ENCODE measurements at places on chromosomes 13 and 19.

- no peak for DNase-seq
These were observed 2.7 kb upstream of the FAM174C start for GRCh38 chr19:1272423-1273262.

- DNase-seq = no peak
These were observed 3.8 kb downstream of the BCL3 start for GRCh38 chr19:44752123-44752815.

GRCh38 chr13:34124666-34125306 is 306.8 kb downstream of the RFC3 start:
- DNase-seq = no peak

DNA sequence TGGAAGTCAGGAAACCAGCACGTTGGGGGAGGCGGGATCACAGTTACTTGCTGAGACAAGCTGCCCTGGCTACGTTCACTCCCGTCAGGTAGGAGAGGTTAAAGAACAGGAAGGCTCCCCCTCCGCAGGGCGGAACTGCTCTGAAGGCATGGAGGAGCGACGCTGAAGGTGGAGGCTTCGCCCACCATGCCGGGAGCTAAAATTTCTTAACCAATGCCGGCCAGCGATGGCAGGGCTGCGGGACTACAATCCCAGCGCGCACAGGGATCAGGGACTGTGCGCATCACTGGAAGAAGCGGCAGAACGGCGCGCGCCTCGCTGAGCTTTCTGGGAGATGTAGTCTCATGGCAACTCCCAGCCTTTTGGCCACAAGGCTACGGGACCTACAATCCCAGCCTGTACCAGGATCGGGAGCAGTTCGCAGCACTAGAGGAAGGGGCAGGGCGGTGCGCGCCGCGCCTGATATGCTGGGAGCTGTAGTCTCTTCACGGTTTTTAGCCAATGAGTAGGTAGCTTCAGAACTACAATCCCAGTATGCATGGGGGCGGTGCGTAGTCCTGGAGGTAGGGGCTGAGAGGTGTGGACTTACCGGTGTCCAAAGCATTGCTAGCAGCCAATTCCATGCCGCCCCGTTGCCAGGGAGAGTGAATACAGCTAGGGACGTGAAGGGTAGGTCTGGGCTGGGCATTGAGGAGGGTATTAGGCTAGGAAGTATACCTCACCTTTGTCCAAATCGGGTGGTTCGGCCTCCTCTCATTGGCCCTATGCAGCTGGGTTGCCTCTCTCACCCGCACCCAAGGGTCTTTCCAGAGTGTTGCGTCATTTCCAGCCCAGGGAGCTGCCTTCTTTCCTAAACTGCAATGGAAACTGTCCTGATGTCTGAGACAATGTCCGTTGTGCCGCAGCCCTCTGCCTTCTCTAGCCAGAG is 12.8 kb upstream of the ZNF682 start:
- peak; percentile 42 for DNase-seq

GRCh38 chr13:103639326-103639725 is 573.1 kb upstream of the SLC10A2 start:
- no peak for DNase-seq

GRCh38 chr19:7677669-7678311 is 900 bp downstream of the MCEMP1 start:
- no peak for DNase-seq

GRCh38 chr19:55606817-55607216 is 1.4 kb downstream of the ZNF865 start:
- DNase-seq = no peak

DNA sequence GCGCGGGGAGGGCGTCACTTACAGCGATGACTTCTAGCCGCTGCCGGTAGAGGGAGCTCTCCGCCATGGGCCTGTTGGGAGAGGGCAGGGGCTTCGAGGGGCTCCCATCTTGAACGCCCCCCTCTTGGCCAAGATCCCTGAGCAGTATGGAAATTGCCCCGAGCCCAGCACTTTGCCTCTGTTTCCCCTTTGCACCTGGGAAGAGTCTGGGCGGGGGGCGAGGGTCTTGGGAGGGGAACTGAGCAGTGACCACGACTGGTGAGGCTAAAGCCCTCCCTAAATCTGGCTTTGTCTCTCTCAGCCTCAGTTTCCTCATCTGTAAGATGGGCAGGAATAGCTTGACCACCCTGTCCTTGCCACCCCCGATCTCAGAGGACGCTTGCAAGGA is 2.8 kb downstream of the PALM3 start:
- DNase-seq = peak; percentile 20

- no peak for DNase-seq
These were observed 47.2 kb upstream of the LDLR start for GRCh38 chr19:11041966-11042627.

- no peak for DNase-seq
These were observed 10.6 kb downstream of the AKAP8 start for GRCh38 chr19:15368798-15369593.

DNA sequence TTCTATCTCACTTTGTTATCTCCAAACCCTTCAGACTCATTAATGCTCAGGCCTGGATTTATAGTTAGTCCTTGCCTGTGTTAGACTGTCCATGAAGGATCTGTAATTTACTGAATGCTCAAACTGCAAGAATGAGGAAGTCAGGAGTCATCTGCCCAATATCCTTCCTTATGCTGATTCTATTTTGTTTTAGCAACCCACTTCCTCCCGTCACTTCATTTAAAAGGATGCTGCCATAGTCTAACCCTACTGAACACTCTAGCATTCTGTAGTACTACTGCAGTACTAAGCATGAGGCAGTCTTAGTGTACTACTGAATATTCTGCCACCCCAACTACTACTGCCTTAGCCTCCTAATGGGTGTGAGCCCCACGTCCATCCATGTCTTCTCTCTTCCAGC is 1.5 kb downstream of the FCAR start:
- DNase-seq = no peak

GRCh38 chr13:113863524-113864272 is at the start of gene GAS6:
TSS of gene GAS6 (minus strand) at chr13:113864076. CDS start at chr13:113863920, 156 bp downstream.
- DNase-seq = no peak

DNA sequence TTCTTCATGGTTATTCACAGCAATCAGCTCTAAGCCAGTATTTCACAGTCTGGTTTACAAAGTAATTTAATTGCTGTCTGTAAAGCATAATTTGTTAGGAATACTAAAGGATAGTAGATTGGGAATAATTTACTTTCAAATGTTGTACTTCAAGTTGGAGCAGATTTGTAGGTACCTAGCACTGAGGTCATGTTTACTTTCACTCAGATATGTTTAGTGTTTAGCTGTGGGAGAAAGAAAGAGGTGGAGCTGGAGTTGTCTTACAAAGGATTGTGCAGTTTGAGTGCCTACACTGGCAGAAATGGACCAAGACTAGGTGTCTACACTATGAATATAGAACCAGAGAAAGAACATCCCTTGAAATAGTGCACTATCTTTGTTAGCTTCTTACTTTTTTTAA is 464.6 kb downstream of the PCDH9 start:
- DNase-seq = no peak

- no peak for DNase-seq
These were observed 8.4 kb downstream of the KANK3 start for GRCh38 chr19:8334458-8335342.

DNA sequence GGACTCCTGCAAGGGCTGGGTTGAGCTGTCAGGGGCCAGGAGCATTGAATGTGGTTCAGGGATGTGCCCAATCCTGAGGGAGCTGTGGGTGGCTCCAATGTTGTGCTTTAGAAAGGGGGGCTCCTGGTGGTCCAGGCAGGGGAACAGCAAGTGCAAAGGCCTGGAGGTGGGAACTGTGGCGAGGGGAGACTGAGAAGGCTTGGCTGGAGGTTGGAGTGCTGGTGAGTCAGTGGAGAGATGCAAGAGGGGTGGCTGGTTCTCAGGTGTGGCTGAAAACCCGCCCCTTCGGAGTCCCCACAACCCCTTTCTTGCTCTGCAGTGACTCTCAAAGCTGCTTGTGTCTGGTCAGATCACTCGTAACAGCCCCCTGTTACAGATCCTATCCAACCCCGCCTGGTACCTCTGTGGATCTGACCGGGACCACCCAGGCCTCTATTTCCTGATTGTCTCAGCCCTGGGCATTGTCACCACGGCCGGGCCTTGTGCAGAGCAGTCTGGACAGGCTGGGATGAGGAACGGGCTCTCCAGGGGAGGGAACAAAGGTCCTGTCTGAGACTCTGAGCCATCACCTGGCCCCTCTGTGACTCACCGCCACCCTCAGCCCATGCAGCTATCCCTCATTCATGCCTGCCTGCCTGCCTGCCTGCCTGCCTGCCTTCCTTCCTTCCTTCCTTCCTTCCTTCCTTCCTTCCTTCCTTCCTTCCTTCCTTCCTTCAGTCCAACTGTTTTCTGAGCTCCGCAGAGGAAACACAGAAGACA is 1.4 kb upstream of the KCNN1 start:
- no peak for DNase-seq

DNA sequence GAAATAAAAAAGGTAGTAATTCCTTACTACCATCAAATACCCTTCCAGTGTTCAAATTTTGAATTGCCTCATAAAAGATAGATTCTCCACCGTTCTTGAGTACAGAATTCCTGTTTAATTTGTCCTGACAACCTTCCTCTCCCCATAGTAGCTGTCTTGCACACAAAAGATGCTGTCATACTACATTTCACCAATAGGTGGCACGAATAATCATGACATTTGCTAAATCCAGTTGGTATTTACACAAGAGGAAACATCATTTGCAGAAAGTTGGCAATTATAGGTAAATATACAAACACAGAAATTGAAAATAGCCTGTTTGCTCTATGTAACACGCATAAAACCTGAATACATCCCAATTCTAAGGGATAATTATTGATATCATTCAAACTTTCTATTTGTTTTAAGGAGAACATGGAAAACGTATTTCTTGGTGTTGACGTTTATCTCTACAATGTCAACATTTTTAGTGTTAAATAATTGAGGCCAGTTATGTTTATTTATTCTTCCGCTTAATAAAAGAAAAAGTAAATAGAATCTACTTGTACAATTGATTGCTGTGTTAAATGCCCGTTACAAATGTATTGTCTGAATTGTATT is 58.3 kb upstream of the CLDN10 start:
- DNase-seq = no peak

DNA sequence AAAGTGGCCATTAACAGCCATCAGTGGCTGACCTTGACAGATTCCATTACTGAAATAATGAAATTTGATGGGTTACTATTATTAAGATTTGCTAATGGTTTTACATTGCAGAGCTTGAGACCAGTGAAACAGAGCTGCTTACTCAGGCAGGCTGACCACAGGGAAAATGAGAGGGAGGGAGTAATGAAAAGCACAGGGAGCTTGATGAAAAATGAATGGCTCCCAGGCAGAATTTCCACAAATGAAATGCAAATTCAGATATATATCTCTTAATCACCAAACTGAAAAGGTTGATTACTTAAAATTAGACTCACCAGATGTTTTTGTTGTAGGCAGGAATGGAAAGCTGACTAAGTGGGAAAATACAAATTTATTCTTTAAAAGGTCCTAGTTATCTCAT is 36.1 kb downstream of the HTR2A start:
- DNase-seq = no peak

DNA sequence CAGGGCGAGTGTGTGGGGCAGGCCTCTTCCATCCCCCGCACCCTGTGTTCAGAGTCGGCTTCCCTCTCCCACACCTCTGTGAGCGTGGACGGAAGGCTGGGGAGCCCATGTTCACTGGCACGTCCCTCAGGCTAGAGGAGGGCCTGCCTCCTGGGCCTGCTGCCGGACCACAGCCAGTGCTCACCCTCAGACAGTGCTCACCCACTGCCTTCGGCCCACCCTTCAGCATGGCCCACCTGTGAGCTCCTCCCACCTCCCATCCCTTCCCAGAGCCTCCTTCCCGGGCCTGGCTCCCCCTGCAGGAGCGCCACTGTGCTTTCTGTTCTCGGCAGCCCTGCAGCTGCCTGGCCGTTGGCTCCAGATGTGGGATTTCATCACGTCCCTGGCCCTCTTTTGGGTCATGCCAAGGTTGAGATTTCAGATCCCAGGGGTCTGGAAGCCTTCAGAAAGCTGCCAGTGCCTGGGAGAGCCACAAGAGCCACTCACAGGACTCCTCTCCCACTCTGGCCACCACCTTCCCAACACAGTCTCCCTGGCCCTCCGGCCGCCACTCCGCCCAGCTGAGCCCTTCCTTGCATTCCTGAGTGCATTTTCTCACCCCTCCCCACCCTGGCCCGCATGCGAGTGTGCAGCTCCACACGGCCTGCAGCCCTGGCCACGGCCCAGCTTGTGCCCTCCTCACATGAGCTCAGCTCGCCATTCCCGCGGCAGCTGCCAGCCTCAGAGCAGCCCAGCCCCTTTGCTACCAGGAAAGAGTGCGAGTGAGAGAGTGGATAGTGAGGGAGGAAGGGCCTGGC is 25.3 kb downstream of the CAPN12 start:
- no peak for DNase-seq

GRCh38 chr13:43239275-43239840 is 216.0 kb downstream of the DNAJC15 start:
- no peak for DNase-seq

GRCh38 chr19:32020538-32020937 is 324.9 kb upstream of the ZNF507 start:
- DNase-seq = no peak

GRCh38 chr19:53853707-53854106 is 14.0 kb upstream of the MYADM start:
- DNase-seq = no peak

DNA sequence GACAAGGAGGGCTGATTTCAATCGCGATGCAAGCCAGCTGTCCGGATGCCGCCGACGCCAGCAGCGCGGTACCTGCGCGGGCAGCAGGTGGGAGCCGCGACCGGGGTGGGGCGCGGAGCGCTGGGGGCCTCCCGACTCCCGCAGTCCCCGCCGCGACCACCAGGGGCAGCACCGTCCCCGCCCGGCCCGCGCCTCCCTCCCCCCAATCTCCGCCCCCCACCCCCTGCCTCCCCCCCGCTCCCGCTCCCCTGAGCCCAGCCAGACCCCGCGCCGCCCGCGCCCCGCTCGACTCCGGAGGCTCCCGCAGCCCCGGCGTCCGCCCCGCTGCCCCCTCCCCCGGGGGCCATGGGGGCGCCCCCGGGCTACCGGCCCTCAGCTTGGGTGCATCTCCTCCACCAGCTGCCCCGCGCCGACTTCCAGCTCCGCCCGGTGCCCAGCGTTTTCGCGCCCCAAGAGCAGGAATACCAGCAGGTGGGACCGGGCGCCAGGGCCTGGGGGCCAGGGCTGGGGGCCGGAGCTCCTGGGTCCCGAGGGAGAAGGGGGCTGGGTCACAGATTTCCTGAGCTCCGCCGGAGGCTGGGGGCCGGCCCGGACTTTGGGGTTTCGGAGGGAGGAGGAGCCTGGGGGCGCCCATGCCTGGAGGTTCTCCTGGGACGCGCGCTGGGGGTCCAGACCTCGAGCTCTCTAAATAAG is at the start of gene TTYH1:
Gene TTYH1, plus strand, starts transcription at position 257 of the 693 bp plus-strand sequence. Its CDS starts 89 bp downstream, at position 346.
- peak; percentile 33 for DNase-seq

GRCh38 chr19:16460454-16460853 is 11.3 kb downstream of the EPS15L1 start:
- DNase-seq = no peak

- no peak for DNase-seq
These were observed 5.0 kb downstream of the NFILZ start for GRCh38 chr19:8635422-8635821.
